ENCODE measurements at places on chromosomes 1 and 21.

- no peak for DNase-seq
Observed at GRCh38 chr1:25807480-25808390, 7.7 kb downstream of the SELENON start.

GRCh38 chr1:171220581-171221054, 27.7 kb upstream of the FMO1 start:
- no peak for DNase-seq

DNA sequence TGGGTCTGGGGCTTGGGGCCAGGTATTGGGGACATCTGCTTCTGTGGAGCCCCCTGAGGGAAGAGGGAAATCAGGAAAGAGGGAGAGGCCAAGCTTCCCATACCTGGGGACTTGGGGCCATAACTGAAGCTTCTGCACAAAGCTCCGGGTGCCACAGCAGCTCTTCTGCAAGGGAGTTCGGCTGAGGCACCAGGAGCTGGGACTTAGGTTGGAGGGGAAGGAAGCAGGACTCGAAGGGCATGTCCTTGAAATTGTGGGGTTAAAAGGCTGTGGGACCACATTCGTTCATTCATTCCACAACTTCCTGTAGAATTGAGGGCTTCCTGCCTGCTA, 1.7 kb upstream of the EPS8L3 start:
- DNase-seq: no peak

GRCh38 chr1:173050865-173051264, at the start of gene TNFSF18:
TNFSF18 (minus strand) TSS chr1:173050941; CDS start chr1:173050896, 45 bp downstream.
- no peak for DNase-seq

- no peak for DNase-seq
Observed at GRCh38 chr1:202562444-202563060, 147.7 kb downstream of the SYT2 start.

DNA sequence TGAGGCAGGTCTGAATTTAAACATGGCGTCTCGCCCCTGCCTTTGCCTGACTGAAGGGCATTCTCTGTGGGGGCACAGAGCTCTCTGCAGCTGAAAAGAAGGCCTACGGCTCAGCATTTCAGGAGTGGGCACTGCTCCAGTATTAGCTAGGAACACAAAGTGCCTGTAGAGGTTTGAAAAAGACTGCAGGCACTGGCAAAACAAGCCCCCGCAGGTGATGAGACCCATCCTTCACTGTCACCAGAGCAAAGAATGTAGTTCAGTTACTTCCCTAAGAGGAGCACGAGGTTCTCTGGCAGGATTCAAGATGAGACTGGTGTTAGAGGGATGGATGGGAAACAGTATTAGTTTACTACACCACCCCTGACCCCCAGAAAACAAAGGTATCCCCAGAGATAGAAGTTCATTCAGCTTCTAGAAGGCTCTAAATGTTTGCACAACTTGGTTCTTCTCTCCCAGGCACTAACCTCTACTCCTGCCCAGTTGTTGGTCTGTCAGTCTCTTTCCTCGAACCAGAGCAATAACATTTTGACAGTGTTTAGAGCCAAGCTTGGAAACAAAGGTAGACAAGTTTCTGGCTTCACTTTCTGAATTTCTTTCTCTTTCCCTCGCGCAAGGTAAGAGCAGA, 101.9 kb upstream of the KCNE2 start:
- no peak for DNase-seq

DNA sequence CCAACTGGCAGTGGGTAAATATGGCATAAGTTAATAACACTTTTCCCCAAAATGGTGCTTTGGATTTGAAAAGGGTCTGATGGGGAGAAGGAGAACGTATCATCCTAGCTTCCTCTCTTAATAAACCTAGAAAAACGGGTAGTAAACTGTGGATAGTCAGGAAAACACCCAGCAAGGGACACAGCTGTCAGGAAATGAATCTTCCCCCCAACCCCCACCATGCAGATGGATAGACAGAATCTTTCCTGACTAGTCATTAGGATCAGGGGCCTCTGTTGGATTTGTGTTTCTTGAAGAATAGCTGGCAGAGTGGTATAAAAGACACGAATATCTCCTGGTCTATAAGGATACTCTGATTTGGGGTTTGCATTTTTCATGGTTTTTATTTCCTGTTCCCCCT, 22.5 kb upstream of the LAX1 start:
- DNase-seq: no peak

- DNase-seq: no peak
Observed at GRCh38 chr1:14654554-14654953, 56.1 kb downstream of the KAZN start.

DNA sequence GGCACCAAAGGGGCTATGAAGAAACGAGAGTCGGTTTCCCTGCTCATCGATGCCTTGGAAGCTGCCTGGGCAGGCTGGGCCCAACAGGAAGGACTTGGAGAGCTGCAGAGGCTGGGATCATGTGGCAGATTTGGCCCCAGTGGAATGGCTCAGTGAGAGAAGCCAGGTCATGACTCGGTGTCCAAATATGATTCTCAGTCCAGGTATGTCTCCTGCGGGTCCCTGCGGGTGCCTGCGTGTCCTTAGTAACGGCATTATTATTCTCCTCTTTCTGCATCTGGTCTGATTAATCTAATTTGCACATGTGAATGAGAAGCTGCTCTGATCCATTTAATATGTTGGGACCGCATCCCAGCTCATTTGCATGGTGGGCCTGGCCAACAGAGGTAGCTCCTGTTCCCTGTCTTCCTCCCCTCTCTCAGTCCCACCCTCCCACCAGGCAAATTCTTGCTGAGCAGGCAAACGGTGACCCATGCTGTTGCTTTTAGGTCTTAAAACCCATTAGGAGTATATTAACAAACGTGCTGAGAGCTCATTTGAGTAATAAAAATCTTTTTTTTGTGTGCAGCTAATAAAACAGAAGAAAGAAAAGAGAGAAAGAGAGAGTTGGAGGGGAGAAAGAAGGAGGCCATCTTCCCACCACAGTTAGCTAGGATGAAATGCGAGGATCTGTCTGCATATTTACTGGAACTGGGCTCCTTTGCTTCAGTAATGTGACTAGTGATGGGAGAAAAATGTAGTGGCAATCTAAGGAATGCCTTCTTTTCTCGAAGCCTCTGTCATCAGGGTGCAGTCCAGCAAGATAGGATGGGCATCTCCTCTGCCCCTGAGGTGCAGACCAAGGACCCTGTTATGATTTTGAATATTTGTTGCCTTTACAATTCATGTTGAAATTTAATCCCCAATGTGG, 133.5 kb downstream of the HMGB4 start:
- DNase-seq: no peak

GRCh38 chr1:60924964-60925798, 157.2 kb upstream of the NFIA start:
- DNase-seq: no peak

DNA sequence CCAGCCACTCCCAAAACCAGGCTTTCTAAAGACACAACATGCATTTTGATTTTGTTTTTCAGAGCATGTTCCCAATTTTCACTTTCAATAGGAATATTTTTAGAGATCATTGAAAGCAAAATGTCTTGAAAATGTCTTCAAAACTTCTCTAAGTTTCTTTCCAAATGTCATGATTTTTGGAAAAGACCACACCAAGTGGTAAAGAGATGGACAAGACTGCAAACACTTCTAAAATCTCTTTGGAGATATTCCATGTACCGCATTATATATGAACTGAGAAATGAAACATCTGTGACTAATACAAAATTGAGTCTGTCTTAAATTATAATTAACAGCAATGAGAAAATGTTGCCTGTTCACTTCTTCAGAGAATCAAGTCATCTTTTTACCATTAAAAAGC, 418.0 kb upstream of the PKN2 start:
- no peak for DNase-seq

- DNase-seq: no peak
Observed at GRCh38 chr1:93338387-93339146, 7.1 kb upstream of the DR1 start.

DNA sequence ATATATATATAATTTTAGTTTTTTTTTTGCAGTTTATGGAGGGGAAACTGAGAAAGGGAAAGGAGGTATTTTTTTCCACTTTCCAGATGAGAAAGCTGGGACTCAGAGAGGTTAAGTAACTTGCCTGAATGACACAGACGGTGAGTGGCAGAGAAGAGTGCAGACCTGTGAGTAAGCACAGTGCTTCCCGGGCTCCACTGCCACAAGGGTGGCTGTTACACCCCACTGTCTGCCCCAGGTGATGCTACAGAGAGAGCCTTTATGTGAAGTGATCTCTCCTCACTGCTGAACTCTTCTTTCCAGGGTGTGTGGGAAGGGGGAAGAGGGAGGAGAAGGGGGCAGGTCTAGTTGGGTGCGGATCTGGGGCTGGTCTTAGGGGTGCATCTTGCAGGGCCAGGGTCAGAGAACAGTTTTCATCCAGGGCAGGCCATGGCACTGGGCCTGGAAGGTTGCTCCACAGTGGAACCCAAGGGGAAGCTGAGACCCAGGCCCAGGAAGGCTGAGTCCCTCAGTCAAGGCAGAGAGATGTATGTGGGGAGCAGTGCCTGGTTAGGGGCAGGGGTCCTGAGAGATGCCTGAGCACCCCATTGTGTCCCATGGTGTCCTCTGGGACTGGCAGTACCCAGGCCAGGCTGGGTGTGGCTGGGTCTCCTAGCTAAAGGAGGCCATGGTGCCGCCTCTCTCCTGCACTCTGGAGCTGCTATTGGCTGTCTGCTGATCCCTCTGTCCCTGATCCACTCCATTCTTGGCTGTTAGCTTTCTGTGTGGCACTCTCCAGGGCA, 357.5 kb downstream of the PTPRU start:
- DNase-seq: no peak

- no peak for DNase-seq
Observed at GRCh38 chr1:170414989-170415709, 116.8 kb upstream of the GORAB start.
